NCI-H1048 (cell line): ENCODE measurements at places on chromosomes 16 and 17.

DNA sequence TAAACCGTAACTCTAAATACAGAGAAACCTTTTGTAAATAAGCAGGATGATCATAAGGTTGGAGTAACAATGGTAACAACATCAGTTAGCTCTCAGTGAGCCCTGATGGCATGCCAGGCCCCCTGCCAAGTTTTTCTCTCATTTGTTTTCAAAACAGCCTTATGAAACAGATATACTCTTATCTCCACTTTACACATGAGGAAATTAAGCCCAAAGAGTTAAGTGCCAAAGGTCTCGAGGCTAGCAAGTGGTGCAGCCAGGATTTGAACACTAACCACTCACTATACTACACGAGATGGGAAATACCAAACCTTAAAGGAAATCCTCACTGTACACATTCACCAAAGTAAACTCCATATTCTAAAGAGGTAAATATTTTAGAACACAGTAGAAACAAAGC lies 15.0 kb downstream of the USP31 start:
- no peak for DNase-seq

- DNase-seq: no peak
Measured at GRCh38 chr16:81429045-81429521, 15.5 kb upstream of the CMIP start.

GRCh38 chr17:43171586-43172487 lies 823 bp downstream of the NBR1 start:
- DNase-seq: peak; percentile 21

- DNase-seq: no peak
Measured at GRCh38 chr17:30117675-30118081, 1.1 kb downstream of the NSRP1 start.

DNA sequence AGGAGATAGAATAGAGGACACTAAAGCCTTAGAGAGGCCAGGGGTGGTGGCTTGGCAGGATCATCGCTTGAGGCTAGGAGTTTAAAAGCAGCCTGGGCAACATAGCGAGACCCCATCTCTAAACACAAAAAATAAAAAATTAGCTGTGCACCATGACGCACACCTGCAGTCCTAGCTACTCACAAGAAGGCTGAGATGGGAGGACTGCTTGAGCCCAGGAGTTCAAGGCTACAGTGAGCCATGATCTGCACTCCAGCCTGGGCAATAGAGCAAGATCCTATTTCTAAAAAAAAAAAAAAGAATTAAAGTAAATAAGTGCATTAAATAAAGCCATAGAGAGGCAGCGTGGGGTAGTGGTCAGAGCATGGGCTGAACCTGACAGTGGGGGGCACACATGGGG lies 19.1 kb downstream of the SBK1 start:
- no peak for DNase-seq

GRCh38 chr17:7836596-7837407 lies 2.8 kb downstream of the KDM6B start:
- peak; percentile 62 for DNase-seq

GRCh38 chr16:49821614-49822282 lies 34.2 kb downstream of the ZNF423 start:
- no peak for DNase-seq

DNA sequence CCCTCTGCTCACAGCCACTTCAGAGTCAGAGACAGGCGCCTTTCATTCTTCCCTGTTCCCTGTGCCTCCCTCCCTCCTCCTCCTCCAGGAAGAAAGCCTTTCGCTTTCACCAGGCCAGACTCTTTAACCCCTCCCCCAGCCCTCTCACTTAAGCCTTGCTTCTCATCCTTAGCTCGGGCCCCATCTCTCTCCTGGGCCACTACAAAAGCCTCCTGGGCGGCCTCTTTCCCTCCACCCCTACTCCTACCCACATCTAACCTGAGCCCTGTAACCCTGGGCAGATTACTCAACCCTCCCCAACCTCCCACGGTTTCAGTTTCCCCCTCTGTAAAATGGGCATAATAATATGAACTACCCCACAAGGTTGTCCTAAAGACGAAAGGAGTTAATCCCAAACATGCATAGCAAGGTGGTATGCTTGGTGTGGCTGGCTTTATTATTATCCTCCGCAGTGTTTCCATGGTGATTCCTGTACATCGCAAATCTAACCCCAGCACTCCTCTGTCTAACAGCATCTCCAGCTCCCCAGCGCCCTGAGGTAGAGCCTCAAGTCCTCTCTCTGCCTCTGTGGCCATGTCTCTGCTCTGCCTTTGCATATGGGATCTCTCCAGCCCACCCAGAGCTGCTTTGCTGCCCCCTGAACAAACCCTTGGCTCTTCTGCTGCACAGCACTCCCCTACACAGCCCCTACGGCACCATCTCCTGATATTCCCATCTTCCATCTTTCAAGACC lies 17.7 kb downstream of the PIMREG start:
- DNase-seq: no peak
